ENCODE measurements at places on chromosomes 2 and 18.

- DNase-seq = no peak
These were observed 113.0 kb downstream of the BCL2 start for GRCh38 chr18:63206433-63207142.

DNA sequence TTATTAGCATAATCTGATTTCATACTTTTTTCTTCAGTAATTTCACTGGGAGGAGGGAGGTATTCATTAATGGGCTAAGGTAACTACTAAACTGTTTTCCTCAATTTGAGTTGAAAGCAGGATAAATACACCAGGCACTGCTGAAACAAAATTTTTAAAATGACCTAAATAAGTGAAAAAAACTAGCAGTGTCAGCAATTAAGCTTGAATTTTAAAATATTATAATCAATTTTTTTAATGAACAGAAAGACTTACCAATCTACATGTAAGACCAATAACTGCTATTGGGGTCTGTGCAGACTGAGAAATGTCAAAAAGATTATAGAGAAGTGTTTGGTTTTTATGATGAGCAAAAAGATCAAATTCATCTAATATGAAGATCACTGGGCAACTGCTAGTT, 68.4 kb downstream of the ORC4 start:
- DNase-seq = no peak

DNA sequence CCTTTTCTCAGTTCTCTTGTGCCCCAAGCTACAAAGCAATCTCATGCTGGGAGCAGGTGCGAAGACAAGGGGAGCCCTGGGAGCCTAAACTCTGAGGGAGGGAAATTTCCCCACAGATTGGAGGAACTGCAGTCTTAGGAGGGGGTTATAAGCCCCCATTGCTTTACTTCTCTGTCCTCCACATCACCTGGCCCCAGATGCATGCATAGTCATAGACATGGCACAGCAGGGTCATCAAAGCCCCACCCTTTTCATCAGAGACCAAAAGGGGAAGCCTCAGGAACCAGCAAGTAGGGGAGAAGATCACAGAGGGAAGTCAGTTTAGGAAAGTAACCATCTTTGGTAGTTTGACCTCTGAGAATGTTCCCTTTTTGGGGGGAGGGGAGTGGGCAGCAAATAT, 33.7 kb downstream of the LANCL1 start:
- DNase-seq = no peak

DNA sequence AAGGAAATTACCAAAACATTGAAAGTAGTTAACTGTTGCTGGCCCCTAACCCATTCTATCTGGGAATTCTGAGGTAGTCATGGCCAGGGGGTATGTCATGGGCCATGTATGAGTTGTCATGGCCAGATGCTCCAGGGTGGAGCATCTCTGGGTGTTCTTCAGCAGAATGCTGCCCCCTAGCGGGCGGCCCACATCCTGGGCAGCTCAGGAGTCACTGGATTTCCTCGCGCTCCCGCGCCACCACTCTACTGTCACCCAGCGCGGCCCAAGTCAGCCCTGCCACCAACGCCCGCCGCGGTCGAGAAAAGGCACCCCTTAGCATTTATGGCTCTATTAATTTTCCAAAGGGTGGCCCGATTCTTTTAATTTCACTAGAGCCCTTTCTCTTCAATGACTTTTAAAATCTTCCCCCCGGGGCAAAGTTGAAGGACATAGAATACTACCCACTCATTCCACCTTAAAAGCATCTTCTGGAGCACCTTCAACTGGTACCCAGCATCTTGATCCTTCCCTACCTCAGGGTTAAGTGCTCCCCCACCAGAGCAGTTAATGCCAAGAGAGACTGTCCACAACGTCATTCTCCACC, 41.6 kb downstream of the PKDCC start:
- DNase-seq = no peak

- no peak for DNase-seq
These were observed 10.4 kb upstream of the SFTPB start for GRCh38 chr2:85678377-85678776.

- DNase-seq = no peak
These were observed 10.8 kb downstream of the IWS1 start for GRCh38 chr2:127515383-127515915.

DNA sequence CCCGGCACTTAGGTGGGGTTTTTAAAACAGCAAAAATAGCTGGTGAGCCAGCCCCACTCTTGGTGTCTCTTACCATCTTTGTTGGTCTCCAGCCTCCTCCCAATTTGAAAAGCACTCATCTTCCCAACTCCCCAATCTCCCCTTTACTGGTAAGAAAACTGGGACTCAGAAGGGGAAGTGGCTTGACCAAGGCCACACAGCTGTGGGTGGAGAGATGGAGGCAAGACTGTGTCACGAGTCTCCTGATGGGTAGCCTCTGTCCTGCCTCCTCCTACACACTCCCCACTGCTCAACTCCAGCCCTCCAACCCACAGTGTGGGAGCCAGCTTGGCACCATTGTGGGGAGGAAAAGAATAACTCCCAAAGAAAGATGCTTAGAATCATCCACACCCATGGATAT, 140.4 kb downstream of the SMAD2 start:
- DNase-seq = no peak

- no peak for DNase-seq
These were observed 8.0 kb upstream of the SERTAD2 start for GRCh38 chr2:64661741-64662169.

DNA sequence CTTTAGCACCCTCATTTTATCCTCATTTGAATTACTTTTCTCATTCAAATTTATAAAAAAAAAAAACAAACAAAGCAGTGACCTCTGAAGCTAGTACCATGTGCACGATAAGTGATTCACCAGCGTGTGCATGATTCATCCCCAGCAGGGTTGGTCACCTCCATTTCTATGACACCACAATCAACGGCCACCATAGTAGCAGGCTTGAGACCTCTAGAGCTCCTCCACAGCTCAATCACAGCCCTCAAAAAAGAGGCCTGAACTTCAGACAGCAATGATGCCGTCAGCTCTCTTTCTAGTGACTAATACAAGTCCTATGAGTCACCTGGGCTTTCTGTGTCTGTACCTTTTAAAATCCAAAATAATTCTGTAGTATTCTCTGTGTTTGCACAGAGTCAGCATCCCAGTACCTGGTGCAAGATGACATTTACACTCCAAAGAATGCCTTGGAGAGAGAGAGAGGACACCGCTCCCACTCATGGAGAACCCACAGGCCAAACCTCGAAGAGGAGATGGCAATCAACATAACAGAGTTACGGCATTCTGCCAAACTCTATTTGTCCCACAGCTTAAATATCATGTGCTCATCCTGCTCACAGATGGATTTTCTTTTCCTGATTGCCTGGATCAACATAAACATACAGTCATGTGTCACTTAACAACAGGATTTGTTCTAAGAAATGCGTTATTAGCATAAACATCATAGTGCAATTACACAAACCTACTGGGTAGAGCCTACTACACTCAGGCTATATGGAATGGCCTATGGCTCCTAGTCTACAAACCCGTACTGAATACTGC, 58.7 kb downstream of the L3MBTL4 start:
- DNase-seq = peak; percentile 3

- no peak for DNase-seq
These were observed 7.3 kb upstream of the ASIC4 start for GRCh38 chr2:219506802-219507526.

DNA sequence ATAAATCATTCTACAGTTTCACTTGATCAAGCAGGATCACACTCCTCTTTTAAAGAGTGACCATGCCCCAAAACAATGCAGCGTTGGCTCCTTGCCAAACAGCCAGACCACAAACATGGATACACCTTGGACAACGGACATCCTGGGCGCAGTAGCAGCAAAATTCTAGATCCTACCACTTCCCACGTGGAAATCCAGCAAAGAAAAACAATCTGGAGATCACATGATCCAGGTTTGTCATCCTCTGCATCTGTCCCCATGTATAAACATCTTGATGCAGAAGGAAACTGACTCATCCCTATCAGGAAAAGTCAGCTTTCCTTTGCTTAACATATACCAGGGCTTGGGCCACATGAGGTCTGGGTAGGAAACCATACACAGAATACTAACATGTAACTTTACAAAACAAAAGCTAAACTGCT, 53.1 kb downstream of the ZNF521 start:
- DNase-seq = peak; percentile 98

- no peak for DNase-seq
These were observed 183.1 kb downstream of the STK39 start for GRCh38 chr2:168064011-168064998.

GRCh38 chr2:89848763-89849368, 1157.4 kb downstream of the RPIA start:
- no peak for DNase-seq

GRCh38 chr2:181948227-181948626, 37.4 kb upstream of the PPP1R1C start:
- no peak for DNase-seq

- DNase-seq = no peak
These were observed 1104.2 kb downstream of the BCL11A start for GRCh38 chr2:59449274-59449673.

- DNase-seq = no peak
These were observed 63.9 kb upstream of the ACVR1 start for GRCh38 chr2:157940024-157940423.

GRCh38 chr2:195029804-195030654, 627.0 kb upstream of the SLC39A10 start:
- no peak for DNase-seq

DNA sequence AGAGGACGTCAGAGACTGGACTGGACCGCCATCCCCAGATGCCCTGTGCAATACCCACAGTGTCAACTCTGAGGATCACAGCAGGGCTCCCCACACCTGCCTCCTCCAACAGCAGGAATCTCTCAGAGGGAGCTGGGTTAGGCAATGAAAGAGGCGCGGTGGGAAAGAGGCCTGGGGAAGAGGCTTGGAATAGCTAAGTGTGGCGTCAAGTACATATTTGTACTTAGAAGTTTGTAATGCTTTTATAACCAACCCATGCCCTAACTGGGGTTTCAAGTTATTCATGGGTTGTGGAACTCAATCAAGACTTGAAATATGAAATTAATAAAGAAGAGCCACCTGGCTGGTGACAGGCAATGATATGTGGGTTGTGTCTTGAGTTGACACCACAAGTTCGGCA, 28.7 kb downstream of the CYP26B1 start:
- no peak for DNase-seq

DNA sequence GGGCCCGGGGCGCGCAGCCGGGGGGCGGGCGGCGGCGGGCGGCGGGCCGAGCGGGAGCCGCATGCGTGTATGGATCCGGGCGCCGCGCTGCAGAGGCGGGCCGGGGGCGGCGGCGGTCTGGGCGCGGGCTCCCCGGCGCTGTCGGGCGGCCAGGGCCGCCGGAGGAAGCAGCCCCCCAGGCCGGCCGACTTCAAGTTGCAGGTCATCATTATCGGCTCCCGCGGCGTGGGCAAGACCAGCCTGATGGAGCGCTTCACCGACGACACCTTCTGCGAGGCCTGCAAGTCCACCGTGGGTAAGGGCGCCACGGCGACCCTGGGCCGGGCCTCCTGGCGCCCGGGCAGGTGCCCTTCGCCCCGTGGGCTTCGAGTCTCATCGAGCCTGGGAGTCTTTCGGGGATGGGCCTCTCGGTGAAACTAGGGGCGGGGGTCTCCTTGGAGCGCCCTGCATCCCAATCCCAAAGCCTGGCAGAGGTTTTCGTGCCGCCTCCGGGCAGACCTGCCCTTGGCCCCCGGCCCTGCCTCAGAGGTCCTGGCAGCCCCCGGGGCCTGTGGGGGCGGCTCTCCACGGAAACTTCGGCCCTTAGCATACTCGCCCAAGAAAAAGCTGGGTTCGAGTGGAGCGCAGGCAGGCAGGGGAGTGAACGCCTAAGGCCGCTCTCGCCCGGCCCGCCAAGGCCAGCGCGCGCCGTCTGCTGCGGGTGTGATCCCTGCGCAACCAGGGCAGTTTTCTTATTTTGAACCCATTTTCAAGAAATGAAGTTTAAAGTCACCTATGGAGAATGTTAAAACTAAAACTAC, 622 bp downstream of the RAB12 start:
- no peak for DNase-seq

DNA sequence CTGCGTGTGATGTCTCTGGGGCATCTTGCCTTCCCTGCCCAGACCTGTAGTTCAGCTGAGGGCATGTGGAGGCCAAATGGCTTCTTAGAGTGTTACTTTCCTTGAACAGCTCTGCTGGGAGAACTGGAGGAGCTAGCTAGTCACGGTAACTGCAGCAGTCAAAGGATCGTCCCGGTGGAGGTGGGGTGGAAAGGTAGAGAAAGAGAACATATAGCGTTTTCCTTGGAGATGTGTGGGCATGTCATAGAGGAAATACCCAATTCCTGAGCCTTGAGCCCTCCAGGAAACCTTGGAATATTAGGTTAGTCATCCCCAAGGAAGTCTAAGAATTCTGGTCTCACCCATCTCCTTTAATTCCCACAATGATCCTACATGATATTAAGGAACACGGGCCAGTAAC, 33.5 kb upstream of the IL37 start:
- DNase-seq = no peak

DNA sequence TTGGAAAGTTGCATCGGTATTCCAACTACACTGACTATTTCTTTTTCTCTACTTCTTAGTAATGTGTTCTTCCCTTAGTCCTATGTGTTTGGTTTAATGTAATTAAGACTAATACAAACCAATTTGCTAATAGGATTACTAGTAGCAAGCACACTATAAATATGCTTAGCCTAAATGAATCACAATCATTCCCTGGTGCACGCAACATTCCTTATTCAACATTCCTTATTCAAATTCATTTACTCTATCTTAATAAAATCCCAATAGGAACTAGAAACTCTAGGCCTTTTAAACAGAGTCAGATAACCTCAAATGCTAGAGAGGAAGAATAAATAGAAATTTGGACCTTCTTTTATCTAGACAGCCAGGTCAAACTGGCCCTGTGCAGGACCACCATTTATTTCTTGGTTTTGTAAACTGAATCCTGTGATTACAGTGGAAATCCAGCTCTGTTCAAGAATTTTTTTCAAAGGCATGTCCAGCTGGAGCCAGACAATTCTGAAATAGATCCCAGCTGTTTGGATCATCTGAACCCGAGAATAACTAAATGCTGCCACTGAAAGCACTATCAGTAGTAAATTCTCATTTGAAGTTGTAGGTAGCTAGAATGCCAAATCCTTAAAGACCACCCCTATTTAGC, 103.1 kb downstream of the PPP1R1C start:
- DNase-seq = no peak

DNA sequence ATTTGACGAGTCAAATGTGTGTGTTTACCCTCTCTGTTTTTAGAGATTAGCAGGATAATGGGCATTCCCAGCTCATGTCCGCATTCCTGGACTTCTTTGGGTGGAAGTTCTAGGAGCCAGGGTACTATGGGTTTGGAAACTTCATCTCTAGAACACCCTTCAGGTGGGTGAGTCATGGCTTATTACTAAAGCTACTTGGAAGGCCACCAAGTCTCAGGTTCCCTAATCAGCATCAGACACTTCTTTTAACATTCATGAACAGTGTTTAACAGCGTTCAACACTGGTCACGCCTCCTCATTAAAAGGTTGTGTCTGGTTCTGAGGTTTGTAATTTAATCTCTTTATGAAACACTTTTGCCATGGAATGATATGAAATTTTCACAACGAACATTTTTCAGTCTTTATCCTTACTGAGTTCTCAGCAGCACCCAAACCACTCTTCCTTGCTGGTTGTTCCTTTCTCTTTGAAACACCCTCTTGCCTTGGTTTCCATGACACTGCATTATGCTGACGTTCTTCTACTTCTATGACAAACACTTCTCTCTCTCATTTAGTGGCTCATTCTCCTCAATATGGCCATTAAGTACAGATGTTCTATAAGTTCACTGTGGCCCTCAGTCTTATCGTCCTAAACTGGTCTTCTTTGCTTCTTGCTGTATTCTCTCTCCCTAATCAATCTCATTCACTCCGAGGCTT, 49.3 kb downstream of the MMADHC start:
- peak; percentile 2 for DNase-seq

GRCh38 chr18:34121200-34121721, 103.5 kb downstream of the NOL4 start:
- DNase-seq = no peak

GRCh38 chr2:179248024-179248348, 16.6 kb downstream of the SESTD1 start:
- no peak for DNase-seq
